ENCODE measurements at places on chromosomes 12 and 14.

- DNase-seq: no peak
These were observed 130.3 kb upstream of the STXBP6 start for GRCh38 chr14:25180221-25180620.

DNA sequence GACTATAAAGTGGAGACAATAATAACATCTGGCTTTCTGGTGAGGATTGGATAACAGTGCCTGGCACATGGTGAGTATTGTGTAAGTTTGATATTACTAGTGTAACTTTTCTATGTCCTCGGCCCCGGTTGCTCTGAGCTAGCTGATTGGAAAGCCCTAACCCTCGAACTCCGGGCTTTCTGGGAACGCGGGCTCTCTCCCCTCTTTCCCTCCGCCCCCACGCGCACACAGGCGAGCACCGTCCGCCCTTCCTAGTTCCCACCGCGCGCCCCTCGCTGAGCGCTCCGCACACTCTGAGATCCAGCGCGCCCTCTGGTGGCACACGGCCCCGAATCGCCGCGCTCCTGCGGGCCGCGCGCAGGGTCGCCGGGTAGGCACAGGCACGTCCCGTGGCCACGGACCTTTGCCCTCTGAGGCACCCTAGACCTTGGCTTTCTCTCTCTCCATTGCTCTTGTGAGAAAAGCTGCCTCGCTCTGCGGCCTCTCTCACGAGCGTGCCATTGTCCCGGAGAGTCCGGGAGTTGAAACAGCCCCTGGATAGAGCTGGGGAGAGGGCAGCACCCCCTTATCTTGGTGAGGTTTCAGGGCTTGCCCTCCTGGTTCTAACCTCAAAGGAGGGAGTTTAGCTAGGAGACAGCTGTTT, 23.2 kb upstream of the ESRRB start:
- peak; percentile 39 for DNase-seq

- DNase-seq: no peak
These were observed 194.3 kb downstream of the DACT1 start for GRCh38 chr14:58832095-58832521.

- no peak for DNase-seq
These were observed 7.9 kb upstream of the TINF2 start for GRCh38 chr14:24250354-24250753.

DNA sequence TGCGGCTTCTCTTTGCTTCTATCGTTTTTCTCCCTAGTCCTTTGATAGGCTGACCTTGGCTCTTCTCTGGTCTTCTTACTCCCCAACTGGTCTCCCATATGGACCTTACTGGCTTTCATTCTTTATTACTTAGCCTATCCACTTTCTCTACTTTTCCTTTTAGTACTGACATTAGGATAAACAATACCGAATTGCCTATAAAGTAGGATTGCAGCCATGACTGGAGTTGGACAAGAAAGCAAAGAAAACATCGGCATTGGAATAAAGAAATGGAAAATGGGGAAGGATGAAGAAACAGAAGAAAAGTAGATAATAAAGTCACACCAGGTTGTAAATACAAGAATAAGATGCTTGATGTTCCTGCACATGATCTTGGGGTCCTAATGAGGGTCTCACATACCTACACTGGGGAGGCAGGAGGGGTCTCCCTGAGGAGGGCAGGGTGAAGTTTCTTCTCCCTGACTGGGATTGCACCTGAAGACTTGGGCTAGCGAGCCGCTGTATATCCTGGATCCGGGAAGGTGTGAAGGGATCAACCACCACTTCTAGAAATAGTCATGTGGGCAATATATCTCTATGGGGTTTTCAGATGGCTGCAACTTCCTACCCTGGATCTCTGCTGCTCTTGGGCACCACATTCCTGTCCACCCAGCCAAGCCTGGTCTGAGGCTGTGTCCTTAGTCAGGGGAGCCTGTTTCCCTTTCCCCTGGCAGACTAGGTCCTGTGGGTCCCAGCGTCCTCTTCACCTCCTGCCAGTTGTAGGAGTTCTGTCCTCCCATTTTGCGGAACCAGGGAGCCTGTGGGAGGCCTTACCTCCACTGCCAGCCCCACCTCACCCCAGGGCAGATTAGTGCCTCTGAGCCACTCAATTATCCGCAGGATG, 13.1 kb downstream of the NKX2-1 start:
- DNase-seq: no peak

DNA sequence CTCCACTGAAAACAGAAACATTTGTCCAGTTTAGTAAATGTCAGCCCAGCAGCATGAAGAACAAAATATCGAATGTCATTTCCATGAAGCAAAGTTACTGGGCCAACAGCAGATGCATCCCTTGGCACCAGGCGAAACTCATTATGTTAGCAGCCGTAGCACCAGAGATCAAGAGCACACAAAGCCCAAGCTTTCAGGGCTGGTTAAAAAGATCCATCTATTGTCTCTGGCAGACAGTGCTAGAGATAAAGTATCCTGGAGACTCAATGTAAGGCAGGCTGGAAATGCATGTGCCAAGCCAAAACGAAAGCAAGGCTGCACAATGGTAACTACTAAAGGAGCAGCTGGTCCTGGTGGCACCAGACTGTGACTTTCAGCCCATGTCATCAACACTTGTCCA, 120.3 kb upstream of the PLEKHG7 start:
- no peak for DNase-seq

DNA sequence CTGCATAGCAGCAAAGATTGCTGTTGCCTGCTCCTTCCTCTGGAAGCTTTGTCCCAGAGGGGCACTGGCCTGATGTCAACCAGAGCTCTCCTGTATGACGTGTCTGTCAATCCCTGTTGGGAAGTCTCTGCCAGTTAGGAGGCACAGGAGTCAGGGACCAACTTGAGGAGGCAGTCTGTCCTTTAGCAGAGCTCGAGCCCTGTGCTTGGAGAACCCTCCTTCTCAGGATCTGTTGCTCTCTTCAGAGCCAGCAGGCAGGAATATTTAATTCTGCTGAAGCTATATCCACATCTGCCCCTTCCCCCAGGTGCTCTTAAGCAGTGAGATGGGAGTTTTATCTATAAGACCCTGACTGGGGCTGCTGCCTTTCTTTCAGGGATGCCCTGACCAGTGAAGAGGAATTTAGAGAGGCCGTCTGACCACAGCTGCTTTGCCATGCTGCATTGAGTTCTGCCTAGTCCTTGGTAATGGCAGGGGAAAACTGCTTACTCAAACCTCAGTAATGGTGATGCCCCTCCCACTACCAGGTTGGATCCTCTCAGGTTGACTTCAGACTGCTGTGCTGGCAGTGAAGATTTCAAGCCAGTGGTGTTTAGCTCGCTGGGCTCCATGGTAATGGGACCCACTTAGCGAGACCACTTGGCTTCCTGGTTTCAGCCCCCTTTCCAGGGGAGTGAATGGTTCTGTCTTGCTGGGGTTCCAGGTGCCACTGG, 218.6 kb upstream of the SLC38A2 start:
- DNase-seq: no peak

DNA sequence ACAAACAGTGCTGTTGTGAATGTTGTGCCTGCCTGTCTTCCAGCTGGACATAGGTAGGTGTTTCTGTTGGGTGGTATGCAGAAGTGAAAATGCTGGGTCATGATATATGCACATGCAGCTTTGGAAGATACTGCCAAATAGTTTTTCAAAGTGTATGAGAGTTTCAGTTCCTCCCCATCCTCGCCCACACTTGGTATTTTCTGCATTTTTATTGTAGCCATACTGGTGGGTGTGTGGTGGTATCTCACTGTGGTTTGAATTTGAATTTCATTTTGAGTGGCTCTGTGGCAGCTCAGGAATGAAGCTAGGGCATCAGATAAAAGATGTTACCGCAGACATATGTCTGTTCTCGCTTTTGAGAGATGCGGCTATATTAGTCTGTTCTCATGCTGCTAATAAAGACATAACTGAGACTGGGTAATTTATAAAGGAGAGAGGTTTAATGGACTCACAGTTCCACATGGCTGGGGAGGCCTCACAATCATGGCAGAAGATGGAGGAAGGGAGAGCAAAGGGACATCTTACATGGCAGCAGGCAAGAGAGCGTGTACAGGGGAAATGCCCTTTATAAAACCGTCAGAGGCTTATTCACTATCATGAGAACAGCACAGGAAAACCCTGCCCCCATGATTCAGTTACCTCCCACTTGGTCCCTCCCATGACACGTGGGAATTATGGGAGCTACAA, 183.1 kb downstream of the CAND1 start:
- DNase-seq: no peak

DNA sequence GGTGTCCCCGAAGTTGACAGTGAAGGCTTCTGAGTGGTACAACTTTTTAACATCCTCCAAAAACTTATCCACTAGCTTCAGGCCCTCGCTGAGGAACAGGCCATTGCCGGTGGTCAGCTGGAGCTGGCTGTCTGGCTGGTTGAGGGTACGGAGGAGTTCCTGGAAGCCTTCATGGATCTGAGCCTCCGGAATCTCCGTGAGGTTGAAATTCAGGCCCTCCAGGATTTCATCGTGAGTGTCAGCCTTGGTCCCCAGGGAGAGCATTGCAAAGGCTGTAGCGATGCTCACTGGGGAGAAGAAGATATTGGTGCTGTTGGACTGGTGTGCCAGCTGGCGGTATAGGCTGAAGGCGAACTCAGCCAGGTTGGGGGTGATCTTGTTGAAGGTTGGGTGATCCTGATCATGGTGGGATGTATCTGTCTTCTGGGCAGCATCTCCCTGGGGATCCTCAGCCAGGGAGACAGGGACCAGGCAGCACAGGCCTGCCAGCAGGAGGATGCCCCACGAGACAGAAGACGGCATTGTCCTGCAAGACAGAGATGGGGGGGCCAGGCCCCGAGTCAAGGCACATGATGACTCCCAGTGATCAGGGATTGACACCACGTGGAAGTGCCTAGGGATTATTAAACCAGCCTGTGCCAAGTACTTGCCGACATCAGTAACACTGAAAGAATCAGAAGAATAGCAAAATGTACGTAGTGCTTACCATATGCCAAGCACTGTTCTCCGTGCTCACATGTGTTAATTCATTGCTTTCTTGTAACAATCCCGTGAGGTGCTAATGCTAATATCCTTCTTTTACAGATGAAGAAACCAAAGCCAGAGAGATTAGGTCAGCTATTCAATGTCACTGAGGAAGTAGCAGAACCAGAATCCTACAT, 5.4 kb downstream of the SERPINA1 start:
- no peak for DNase-seq

GRCh38 chr12:89348894-89349699, 3.2 kb downstream of the DUSP6 start:
- DNase-seq: no peak

DNA sequence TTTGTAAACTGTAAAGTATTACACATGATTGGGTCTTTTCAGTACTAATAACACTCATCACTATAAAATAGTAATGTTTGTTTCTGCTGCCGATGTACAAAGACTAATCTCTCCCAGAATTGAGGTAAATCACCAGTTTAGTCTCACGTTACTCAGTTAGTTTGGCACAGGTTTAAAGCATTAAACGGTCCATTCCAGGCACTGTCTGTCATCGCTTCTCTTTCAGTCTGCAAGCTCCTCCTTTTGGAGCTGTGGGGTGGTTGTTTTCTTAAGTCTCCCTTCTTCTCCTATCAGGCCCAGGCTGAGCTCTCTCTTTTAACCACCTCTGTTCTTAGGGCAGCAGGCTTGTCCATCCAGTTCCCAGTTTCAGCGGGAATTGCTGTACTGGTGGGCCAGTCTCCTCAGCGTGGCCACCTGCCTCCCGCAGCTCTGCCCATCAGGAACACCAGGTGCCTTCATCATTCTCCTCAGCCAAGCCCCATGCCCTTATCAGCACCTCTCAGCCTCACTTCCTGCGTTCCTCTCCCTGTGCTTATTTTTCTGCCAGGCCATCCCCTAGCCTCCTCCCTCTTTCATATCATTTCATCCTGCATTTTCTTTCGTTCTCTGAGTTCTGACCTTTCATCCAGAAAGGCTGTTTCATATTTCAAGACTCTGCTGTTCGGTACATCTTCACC, 149.0 kb downstream of the TGFB3 start:
- DNase-seq: no peak

DNA sequence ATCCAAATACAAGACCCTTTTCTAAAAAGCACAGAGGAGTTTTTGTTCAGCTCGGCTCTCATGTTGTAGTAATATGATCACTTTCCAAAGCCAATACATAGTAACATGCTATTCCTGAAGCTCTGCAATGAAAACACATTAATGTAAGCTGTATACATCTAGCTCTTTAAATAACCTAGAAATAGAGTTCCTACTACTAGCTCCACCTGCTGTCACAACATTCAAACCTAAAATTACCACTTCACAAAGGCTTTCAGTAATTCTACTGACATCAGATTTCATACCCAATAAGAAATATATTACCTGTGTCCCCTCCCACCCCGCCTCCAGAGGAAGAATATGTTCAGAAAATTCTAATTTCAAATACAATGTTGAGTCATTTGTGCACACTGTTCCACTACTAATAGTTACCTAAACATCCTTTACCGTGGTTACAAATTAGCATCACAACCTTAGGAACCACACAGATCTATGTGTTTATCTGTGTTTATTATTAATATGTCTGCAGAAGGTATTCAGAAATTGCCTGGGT, 17.8 kb downstream of the EFCAB11 start:
- no peak for DNase-seq

GRCh38 chr12:127729381-127729780, 537.6 kb upstream of the TMEM132C start:
- no peak for DNase-seq

DNA sequence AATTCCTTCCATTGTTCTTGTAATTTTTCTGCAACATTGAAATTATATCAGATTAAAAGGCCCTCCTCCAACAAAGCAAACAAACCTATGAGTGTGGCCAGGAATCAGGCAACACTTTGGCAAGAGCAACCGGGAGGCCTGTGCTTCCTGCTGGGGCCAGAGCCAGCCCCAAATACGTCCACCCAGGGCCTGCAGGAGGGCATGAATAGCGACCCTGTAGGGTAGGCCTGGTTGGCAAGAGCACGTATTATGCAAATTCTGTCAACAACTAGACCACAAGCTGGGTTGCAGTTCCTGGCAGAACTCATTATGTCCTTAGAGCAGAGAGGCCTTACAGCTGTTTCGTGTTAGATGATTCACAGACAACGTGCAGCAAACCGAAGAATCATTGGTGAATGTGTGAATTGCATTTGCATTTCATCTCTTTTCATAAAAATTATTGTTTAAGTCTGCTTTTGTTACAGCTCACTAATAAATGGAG, 26.9 kb upstream of the LGALS3 start:
- peak; percentile 8 for DNase-seq

DNA sequence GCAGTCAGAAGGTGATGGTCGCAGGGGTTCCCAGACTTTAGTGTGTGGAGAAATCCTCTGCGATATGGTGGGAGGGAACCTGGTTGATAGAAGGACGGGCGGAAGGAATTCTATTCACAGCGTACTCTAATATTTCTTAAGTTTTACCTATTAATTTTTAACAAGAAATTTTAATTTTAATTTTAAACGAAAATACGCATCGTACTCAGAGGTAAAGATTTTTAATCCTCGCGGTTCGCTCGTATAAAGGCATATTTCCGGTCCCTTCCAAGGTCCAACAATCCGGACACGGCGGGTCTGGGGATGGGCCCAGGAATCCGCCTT, 338 bp upstream of the SLC48A1 start:
- DNase-seq: no peak

GRCh38 chr14:65156568-65157366, 54.5 kb upstream of the MAX start:
- DNase-seq: no peak

- peak; percentile 59 for DNase-seq
These were observed 1.4 kb upstream of the SLC2A13 start for GRCh38 chr12:40107098-40107802.

- no peak for DNase-seq
These were observed 1330.1 kb upstream of the USP15 start for GRCh38 chr12:60930151-60930550.
